Activated CD4-positive, alpha-beta T cell treated with anti-CD3 and anti-CD28 coated beads, Interleukin-2, amount 10 ng/mL, durations not matched to agents 24 days and 14 days (primary cell): ENCODE measurements at places on chromosomes 3 and 15.

GRCh38 chr15:73867956-73868355 lies 5.4 kb upstream of the TBC1D21 start:
- H3K4me1 ChIP-seq: no peaks in the 10 kb centered on the region
- no peak overlapping the region for H3K27ac ChIP-seq
- no peak for DNase-seq
- no peak overlapping the region for H3K4me3 ChIP-seq
- no peaks in the 10 kb centered on the region for H3K36me3 ChIP-seq

DNA sequence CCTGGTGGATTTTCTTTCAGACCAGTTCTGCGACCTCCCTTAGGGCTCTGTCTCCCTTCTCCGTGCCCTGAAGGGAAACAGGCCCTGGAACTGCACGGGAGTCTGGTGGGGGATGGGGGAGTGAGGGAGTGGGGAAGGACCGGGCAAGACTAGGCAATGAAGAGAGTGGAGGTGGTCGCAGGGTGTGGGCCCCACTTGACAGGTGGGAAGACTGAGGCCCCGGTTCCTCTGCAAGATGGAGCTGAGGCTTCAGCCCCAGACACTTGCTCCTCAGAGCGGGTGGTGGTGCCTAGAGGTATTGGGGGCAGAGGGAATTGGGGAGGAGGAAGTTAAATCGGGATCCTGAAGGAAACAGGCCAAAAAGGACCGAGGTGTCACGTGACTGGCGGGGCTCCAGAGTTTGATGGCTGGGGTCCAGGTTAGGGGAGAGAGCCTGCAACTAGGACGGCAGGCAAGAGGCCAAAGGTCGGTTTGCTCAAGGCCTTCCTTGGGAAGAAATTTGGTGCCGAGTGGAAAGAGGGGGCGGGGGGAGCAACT lies 597 bp upstream of the CAMK1 start:
- H3K4me1 ChIP-seq: peaks cover 43% of the 10 kb centered on the region
- peak overlapping the region; percentile 80 for H3K27ac ChIP-seq
- peaks cover 26% of the 10 kb centered on the region for H3K36me3 ChIP-seq

DNA sequence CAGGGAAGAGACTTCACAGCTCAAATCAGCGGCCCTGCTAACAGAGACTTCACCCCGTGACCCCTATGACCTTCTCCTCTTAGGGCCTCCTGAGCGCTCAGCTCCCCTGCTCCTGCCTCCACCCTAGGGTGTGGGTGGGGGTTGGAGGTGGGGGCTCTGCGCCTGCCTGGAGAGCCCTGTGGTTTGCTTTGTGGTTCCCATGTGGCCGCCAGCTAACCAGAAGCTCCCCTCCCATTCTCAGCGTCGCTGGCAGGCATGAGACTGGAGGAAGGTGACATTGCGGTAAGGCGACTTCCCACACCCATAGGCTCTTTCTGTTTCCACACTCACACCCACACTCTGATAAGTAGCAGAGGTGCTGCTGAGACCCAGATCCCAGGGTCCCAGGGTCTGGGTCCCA lies 27.6 kb downstream of the XYLB start:
- H3K27me3 ChIP-seq: peaks cover 4% of the 10 kb centered on the region
- H3K4me3 ChIP-seq: peak overlapping the region; percentile 66
- peaks cover 23% of the 10 kb centered on the region for H3K4me1 ChIP-seq
- H3K36me3 ChIP-seq: peaks cover 48% of the 10 kb centered on the region
- H3K27ac ChIP-seq: peak overlapping the region; percentile 58

DNA sequence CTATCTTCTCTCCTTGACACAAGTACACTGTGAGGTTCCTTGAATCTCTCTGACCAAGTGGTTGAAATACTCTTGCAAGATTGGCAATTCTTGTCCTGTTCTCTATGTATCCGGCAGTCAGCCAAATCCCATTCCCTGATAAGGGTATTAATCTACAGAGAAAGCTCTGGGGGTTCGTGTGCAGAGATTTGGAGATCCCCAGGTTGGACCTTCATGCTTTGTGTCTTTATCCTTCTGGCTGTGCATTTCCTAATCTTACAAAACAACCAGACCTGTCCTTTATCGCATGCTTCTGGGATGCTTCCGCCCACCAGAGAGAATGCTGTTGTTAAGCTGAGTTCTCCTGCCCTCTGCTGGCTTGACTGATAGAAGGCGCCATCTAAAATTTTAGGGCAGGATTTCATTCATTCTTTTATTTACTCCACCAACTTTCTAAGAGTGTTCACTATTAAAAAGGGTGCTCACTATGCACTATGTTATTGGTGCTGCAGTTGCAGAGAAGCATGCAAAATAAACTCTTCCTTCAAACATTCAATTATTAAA lies 8.6 kb upstream of the SST start:
- H3K4me3 ChIP-seq: no peak overlapping the region
- peaks cover 44% of the 10 kb centered on the region for H3K27me3 ChIP-seq
- H3K27ac ChIP-seq: no peak overlapping the region
- peaks cover 2% of the 10 kb centered on the region for H3K4me1 ChIP-seq
- DNase-seq: peak; percentile 76
- H3K36me3 ChIP-seq: no peaks in the 10 kb centered on the region

DNA sequence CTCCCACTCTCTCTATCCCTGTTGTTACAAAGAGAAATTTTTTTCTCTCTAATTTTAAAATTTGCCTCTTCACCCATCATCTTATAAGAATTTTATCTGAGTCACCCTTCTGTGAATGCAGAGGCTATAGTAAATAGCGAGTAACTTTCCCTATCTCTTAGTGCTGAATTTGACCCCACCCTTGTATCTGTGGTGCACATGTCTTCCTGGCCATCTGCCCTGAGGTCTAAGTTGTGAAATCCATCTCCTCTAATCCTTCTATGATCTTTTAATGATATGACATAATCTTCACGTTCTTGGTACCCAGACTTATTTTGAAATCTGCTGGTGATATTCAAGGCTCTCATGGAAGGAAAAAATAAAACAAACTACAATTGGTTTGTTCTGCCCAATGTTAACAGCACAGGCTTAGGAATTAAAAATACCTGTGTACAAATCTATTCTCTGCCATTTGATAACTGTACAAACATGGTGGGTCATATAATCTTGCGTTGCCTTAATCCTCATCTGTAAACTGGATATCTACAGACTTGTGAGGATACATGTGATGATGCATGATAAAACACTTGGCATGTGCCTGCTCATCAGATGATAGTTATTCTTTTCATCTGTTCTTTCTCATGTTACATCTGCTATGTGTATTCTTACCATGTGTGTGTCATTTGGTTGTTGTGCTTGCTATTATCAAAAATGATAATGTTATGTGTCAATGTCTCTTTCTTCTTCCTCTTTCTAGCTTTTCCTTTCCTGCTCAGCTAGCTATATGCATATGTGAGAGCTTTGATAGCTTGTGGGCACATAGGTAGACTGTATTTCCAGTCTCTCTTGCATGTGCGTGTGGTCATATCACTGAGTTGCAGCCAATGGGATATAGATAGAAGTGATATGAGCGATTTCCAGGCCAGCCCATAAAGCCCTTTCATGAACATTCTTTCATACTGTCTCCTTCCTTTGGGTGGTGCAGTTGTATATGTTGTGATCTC lies 13.7 kb upstream of the CCR3 start:
- H3K27me3 ChIP-seq: peaks cover 65% of the 10 kb centered on the region
- no peak overlapping the region for H3K27ac ChIP-seq
- H3K36me3 ChIP-seq: peaks cover 2% of the 10 kb centered on the region
- no peak for DNase-seq
- peaks cover 13% of the 10 kb centered on the region for H3K4me1 ChIP-seq

GRCh38 chr3:40381904-40382616 lies 4.9 kb upstream of the ENTPD3 start:
- no peak overlapping the region for H3K4me3 ChIP-seq
- H3K27ac ChIP-seq: no peak overlapping the region
- no peaks in the 10 kb centered on the region for H3K36me3 ChIP-seq
- no peak for DNase-seq
- peaks cover 12% of the 10 kb centered on the region for H3K4me1 ChIP-seq
- peaks cover 10% of the 10 kb centered on the region for H3K27me3 ChIP-seq

GRCh38 chr3:15637131-15637951 lies 35.8 kb downstream of the BTD start:
- no peaks in the 10 kb centered on the region for H3K36me3 ChIP-seq
- H3K4me3 ChIP-seq: peak overlapping the region; percentile 50
- no peak for DNase-seq
- H3K4me1 ChIP-seq: peaks cover 35% of the 10 kb centered on the region

DNA sequence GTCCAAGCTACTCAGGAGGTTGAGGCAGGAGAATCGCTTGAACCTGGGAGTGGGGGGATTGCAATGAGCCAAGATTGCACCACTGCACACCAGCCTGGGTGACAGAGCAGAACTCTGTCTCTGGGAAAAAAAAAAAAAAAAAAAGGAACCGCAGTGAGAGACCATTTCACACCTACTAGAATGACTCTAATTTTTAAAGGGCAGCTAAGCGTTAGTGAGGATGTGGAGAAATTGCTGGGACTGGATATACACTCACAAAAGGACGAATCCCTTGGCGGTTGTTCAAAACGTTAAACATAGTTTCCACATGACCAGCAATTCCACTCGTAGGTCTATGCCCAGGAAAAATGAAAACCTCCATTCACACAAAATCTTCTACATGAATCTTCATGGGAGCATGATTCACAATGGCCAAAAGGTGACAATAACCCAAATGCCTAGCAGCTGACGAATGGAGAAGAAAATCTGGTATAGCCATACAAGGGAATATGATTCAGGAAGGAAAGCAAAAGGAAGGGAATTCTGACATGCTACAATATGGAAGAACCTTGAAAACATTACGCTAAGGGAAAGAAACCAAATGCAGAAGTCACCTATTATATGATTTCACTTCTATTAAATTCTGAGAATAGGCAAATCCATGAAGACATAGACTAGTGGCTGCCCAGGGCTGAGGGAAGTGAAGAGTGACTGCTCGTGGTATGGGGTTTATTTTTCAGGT lies 127.0 kb downstream of the CHSY1 start:
- peak overlapping the region; percentile 11 for H3K4me3 ChIP-seq
- H3K36me3 ChIP-seq: peaks cover 5% of the 10 kb centered on the region
- peaks cover 76% of the 10 kb centered on the region for H3K4me1 ChIP-seq
- peak overlapping the region; percentile 27 for H3K27ac ChIP-seq

GRCh38 chr3:141740349-141740748 lies 2.3 kb downstream of the RNF7 start:
- DNase-seq: no peak
- H3K4me3 ChIP-seq: peak overlapping the region; percentile 92
- peaks cover 28% of the 10 kb centered on the region for H3K4me1 ChIP-seq

- H3K4me3 ChIP-seq: no peak overlapping the region
- no peaks in the 10 kb centered on the region for H3K36me3 ChIP-seq
- DNase-seq: no peak
Measured at GRCh38 chr15:26648676-26649075, 124.2 kb downstream of the GABRB3 start.

GRCh38 chr3:5709714-5710113 lies 522.2 kb downstream of the EDEM1 start:
- no peak overlapping the region for H3K4me3 ChIP-seq
- no peaks in the 10 kb centered on the region for H3K36me3 ChIP-seq
- no peak for DNase-seq
- H3K27ac ChIP-seq: no peak overlapping the region

DNA sequence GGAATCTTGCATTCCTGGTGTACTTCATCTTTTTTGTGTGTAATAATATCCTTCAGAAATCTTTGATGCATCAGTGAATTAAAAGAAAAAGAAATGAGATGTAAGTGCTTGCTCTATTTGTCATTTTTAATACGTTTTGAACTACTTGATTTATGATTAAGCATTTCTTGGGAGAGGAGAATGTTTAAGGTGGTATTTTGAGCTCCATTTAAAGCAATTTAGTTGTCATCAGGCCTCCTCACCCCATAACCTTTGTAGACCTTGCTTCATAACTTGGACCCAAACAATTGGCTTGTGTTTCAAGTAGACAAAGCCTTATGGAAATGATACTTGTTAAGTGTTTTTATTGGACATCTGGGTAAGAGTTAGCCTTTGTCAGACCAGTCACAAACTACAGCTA lies 87.1 kb upstream of the VEPH1 start:
- no peak overlapping the region for H3K4me3 ChIP-seq
- H3K27ac ChIP-seq: no peak overlapping the region
- H3K27me3 ChIP-seq: peaks cover 2% of the 10 kb centered on the region
- DNase-seq: no peak
- no peaks in the 10 kb centered on the region for H3K4me1 ChIP-seq

DNA sequence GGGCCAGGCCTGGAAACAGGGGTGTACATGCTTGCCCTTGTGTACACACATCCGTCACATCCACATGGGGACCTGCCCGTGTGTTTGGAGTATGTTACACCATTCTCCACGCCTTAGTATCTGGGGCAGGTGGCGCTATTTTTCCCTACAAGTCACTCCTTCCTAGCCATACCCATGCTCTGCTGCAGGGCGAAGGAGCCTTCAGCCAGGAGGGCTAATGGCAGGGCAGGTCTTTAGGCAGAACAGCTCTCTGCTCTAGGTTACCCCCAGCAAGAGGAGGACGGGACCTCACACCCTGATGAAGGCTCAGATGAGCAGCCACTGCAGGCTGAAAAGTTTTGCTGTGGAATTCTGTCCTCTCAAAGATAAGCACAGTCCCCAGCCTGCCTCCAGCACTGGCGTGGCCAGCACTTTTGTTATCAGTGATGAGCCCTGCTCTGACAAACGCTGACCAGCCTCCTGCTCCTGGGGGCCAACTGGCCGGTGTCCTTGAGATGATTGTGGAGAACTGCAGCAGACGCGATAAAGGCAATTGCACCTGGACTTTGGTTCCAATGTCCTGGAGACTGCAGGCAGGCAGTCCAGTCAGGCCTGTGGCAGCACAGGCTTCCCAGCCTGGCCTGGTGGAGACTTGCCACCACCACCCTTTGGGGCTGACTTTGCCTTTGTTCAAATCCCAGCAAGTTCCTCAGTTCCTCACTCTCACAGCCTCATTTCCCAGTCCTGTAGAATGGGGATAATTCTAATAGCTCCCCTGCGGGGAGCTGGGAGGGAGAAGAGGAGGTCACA lies 19.8 kb upstream of the PIGZ start:
- H3K4me1 ChIP-seq: no peaks in the 10 kb centered on the region
- peaks cover 4% of the 10 kb centered on the region for H3K27me3 ChIP-seq
- H3K4me3 ChIP-seq: no peak overlapping the region
- H3K27ac ChIP-seq: no peak overlapping the region

GRCh38 chr3:183375337-183375736 lies 53.1 kb downstream of the MCF2L2 start:
- no peak overlapping the region for H3K27ac ChIP-seq
- no peaks in the 10 kb centered on the region for H3K27me3 ChIP-seq
- peaks cover 4% of the 10 kb centered on the region for H3K36me3 ChIP-seq
- H3K4me3 ChIP-seq: no peak overlapping the region
- peaks cover 24% of the 10 kb centered on the region for H3K4me1 ChIP-seq

GRCh38 chr3:176247191-176247590 lies 950.1 kb downstream of the TBL1XR1 start:
- no peak for DNase-seq
- H3K27ac ChIP-seq: no peak overlapping the region
- no peaks in the 10 kb centered on the region for H3K36me3 ChIP-seq
- no peaks in the 10 kb centered on the region for H3K27me3 ChIP-seq
- H3K4me1 ChIP-seq: no peaks in the 10 kb centered on the region

GRCh38 chr3:141336672-141337522 lies 31.4 kb upstream of the ZBTB38 start:
- no peak for DNase-seq
- no peaks in the 10 kb centered on the region for H3K36me3 ChIP-seq
- H3K4me3 ChIP-seq: no peak overlapping the region
- no peak overlapping the region for H3K27ac ChIP-seq

- H3K4me3 ChIP-seq: no peak overlapping the region
- H3K36me3 ChIP-seq: peaks cover 7% of the 10 kb centered on the region
- peaks cover 24% of the 10 kb centered on the region for H3K27me3 ChIP-seq
- no peak for DNase-seq
- peaks cover 27% of the 10 kb centered on the region for H3K4me1 ChIP-seq
- H3K27ac ChIP-seq: no peak overlapping the region
Measured at GRCh38 chr3:99881121-99881524, 63.5 kb downstream of the CMSS1 start.

GRCh38 chr15:100873029-100873677 lies 6.5 kb upstream of the ALDH1A3 start:
- peaks cover 31% of the 10 kb centered on the region for H3K27me3 ChIP-seq
- peak; percentile 86 for DNase-seq
- no peak overlapping the region for H3K27ac ChIP-seq
- no peaks in the 10 kb centered on the region for H3K4me1 ChIP-seq
